Activated CD4-positive, CD25-positive, alpha-beta regulatory T cell treated with anti-CD3 and anti-CD28 coated beads, Interleukin-2, amount 50 U/mL, for 72 hours (primary cell): ENCODE measurements at places on chromosomes 3 and 15.

GRCh38 chr15:41917767-41918430, 24.0 kb upstream of the SPTBN5 start:
- no peak for DNase-seq

DNA sequence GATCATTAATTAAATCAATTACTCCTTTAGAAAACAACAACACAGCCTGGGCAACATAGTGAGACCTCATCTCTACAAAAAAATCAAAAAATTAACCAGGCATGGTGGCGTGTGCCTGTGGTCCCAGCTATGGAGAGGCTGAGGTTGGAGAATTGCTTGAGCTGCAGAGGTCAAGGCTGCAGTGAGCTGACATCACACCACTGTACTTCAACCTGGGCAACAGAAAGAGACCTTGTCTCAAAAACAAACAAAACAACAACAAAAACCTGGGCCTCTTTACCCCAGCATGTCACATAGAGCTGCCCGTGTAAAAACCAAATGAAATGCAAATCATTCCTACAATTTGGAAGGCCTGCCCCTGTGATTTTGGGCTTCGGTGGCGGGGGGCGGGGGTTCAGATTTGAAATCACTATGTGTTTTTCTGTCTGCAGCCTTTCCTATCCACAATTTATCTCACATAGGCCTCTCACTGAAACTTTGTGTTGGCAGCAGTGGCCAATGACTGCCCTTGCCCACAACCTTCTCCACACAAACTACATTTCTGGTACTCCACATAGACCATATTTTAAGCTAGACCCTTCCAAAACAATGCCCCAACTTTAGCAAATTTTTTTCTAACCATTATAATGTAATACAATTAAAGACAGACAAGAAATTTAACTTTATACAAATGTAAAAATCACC, 6.5 kb downstream of the ADAM10 start:
- DNase-seq = no peak

- DNase-seq = no peak
Measured at GRCh38 chr3:16999161-16999560, 114.4 kb downstream of the PLCL2 start.

DNA sequence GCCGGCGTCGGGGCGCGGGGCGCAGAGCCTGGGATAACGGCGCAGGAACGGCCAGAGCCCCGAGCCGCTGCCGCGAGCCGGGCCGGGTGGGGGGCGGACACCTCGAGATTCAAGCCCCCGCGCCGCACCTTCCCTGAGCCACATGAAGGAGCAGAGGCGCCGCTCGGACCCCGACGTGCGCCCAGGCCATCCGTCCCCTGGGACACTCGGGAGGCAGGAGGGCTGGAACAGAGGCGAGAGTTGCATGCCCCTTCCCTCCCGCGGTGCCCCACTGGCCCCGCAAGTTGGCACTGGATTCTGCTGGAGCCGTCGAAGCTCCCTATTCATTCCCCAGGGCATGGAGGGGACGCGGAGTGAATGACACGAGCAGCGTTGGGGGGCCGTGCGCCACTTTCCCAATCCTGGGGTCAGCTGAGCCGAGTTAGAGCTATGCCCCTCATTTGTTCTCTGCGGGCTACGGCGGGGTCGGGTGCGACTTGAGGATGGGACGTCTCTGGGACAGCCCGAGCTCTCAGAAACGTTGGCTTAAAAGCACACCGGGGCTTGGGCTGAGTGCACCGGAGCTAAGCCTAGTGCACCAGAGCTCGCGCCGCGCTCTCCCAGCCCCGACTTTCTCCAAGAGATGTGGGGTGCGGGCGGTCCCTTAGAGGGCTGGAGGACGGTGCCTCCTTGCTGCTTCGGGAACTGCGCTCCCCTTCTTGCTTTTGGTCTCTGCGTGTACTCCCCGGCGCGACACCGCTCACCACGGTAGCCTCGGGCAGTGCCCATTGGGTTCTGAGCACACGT, 588 bp downstream of the SLC6A1 start:
- DNase-seq = no peak

GRCh38 chr3:73060302-73060723, 1.1 kb upstream of the EBLN2 start:
- no peak for DNase-seq
